ENCODE measurements at places on chromosomes 1 and 21.

DNA sequence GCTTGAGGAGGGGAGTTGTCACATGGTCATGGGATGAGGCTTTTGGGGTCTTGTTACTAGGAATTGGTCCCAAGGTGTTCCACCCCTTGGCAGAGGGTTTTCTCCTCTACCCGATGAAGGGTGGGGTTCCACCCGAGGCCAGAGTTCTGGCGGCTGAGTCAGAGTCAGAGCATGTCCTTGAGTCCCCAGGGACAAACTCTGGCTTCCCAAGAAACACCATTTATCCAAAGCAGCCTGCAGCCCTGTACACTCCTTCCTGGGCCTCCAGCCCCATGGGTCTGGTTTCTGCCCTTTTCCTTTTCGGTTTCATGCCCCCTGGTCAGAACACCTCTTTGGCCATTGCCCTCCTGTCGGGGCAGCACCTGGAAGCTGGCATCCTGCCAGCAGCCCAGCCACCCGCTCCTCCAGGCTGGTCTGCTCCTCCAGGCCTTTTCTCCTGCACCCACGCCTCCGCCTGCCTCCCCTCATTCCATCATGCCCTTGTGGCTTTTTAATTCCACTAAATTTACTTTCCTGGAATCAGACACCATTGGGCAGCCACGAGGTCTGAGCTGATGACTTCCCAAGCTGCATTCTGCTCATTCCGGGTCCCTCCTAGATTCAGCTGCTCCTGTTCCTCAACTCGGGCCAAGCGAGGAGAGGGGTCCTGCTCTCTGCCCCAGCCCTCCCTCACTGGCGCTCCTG lies 301.7 kb upstream of the VAMP3 start:
- DNase-seq: peak; percentile 69

DNA sequence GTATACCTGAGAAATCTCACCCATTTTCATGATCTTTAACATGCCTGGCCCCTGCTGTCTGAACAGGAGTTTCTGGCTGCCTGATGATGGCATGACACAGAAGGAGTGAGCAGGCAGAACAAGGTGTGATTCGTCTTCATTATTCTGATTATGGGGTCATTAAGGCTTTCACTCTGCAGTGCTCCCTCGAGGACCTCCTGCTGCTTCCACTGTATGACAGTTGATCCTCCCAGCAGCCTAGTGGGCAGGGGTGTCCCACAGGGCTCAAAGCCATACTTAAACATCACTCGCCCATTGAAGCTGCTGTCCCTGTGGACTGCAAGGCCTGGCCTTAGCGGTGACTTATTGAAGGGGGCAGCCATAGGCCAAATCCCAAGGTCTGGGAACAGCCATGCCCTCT lies 12.7 kb upstream of the PARS2 start:
- no peak for DNase-seq

- DNase-seq: no peak
These were observed 72.3 kb upstream of the ADAM30 start for GRCh38 chr1:119968601-119969000.

GRCh38 chr1:118900643-118901440 lies 87.3 kb downstream of the TBX15 start:
- no peak for DNase-seq

DNA sequence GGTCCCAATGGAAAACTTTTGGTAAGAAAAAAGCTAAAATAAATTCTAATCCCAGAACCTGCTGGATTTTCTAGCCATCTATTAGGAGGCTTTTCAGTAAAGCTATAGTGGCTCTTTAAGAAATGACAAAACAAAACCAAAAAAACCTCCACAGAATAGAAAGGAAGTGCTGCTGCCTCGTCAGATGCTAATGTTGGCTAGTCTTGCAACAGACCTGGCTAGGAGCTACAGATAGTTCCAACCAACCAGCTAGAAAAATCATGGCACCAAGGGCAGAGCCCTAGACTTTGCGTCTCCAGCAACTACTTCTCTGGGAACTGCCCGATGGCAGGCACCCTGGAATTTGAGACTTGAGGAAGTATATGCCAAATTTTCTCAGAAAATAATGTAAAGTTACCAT lies 7.6 kb downstream of the CD101 start:
- DNase-seq: no peak

DNA sequence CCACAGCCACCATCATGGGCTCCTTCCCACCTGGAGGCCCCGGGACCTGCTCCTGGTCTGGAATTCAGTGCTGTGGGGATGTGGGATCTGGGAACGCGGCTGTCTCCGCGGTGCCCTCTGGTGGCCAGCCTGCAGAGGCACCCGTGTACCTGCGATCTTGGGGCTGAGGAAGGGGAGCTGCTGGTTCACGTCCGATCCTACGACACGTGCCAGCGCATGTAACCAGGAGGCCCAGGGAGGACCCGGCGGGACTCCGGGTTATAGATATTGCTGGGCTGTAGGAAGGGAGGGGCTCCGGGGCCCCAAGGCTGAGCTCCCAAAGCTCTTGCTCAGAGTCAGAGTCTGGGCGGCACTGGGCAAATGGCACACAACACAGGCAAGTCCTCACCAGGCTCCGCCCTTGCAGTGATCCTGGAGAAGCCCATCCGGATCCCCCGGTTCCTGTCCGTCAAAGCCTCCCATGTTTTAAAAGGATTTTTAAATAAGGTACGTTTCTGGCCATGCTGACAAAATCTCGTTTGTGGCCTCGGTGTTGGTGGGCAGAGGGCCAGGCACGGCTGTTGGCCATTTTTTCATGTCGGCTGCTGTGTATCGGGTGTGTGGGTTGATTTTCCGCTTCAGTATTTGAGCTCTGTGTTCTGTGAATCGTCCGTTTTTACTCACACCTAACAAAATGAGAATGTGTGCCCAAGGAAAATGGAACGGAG lies 20.1 kb downstream of the FAAP20 start:
- peak; percentile 22 for DNase-seq

DNA sequence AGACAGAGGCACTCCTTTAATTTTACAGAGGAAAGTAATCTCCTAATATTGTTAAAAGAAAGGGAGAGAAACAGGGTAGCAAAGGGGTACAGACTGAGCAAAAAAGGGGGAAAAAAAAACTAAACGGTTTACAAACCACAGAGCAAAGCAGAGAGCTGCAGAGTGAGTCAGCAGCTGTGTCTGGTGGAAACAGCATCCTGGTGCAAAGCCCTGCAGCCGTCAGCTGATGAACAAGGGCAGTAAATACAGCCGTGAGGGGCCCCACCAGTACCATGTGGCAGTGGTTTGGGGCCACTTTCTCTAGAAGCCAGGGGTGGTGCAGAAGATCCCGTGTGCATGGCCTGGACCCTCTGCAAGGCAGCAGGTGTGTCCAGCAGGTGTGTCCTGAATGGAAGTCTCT lies 111.3 kb downstream of the ERG start:
- no peak for DNase-seq

DNA sequence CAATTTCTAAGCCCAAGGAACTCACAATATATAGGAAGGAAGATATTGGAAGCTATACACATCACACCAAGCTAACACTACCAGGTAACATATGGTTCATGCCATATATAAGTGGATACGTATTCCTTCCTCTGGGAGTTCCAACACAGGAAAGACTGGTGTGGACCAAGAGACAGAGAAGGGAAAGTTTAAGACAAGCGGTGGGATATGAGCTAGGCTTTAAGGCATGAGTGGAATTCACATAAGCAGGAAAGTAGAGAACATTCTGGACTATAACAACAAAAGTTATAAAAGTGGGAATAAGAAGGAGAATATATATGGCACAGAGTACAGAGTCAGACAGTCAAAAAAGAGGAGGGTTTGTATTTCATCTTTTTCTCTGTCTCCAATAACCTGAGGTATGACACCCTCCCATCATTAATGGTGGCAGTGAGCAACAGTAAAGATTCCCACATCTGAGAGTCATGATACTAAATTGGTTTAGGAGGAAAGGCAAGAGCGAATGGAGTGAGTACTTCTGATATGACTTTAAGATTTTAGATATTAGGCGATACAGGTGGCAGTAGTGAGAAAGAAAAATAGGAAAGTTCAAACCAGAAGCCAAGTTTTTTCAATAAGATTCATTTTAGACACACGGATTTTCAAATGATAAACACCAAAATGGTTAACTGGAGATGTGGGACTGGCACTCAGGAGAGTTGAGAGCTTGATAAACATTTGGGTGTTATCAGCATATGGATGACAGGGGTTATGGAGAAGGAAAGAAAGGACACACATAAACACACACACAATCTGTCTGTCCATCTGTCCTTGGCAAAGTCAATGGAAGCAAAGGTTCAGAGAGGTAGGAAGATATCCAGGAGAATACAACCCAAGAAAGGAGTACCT lies 87.4 kb upstream of the TTC39A start:
- no peak for DNase-seq
